ENCODE measurements at places on chromosomes 4 and X.
A peak's percentile ranks its signal among the peaks of the same experiment; 100 is the strongest.

GRCh38 chr4:26242451-26242850, 78.4 kb upstream of the RBPJ start:
- no peak for DNase-seq

GRCh38 chr4:124066595-124066994, 645.9 kb downstream of the ANKRD50 start:
- no peak for DNase-seq

- DNase-seq, result no peak
These were observed 8.2 kb upstream of the ABCG2 start for GRCh38 chr4:88166608-88167007.

DNA sequence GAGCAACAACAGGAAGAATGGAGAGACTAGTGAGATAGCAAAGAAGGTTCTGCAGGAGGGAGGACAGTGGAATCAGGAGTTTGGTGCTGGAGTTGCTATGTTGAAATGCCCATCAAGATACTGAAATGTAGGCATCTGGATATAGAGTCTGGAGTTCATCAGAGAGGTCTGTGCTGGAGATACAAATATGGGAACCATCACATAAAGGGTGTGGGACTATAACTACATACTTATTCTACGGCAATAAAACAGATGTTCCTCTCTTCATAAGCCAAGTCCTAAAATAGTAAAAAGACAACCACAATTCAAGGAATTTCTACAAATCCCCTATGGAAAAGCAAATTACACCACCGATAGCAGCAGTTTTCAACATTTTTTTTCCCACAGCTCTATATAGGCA, 1.6 kb downstream of the MED14 start:
- no peak for DNase-seq

GRCh38 chrX:147803948-147804347, 107.8 kb upstream of the FMR1 start:
- no peak for DNase-seq

DNA sequence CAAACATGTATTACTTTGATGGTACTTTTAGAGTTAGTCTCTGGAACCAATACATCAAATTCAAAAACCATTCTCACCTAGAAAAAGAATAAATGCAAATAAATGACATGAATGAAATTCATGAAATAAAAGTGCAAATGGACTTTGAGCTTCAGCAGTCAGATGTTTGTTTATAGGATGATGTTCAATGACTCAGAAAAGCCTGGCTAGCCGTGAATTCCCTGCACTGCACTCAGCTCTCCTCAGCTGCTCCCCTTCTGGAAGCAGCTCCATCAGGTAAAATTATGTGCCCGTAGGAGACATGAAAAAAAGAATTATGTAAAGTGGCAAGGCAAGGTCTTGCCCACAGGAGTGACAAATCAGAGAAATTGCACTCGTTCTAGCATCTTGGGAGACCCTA, 390.6 kb downstream of the GPM6A start:
- DNase-seq, result no peak

- DNase-seq, result no peak
These were observed 21.9 kb downstream of the TXK start for GRCh38 chr4:48112017-48112667.

GRCh38 chr4:128286474-128287058, 1.0 kb downstream of the PGRMC2 start:
- peak; percentile 22 for DNase-seq
